ENCODE measurements at places on chromosomes 6 and 20.

GRCh38 chr6:36247693-36248092, 22.2 kb upstream of the PNPLA1 start:
- DNase-seq = no peak

- DNase-seq = no peak
These were observed 253.4 kb upstream of the KCNG1 start for GRCh38 chr20:51276296-51276695.

DNA sequence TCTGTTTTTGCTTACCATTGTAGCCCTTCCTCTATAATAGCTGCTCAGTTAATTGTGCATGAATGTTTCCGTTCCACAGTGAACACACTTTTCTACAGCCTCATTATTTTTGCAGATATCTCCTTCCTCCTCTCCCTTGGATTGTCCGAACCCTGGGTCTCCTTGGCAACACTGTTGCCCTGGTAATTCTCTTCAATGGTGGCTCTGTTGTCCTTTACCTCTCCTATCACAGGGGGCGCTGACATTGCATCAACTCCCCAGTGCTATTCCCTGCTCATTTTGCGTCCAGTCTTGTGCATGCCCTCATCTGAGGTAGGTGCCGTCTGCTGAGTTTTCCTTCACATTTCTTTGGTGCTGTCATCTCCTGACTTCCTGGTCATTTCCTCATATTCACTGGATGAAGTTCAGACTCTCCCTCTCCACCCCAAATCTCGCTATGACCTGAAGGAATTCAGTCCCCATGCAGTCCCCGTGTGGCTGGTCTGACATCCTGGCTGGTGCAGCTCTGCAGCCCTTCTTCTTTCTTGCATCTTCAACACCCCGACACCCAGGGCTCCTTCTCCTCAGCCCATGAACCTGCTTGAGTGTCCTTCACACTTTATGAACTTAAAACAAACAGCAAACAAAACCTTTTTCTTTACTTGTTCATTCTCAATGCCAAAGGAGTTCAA, 21.1 kb downstream of the PHACTR2 start:
- DNase-seq = no peak

GRCh38 chr6:37314487-37315156, 39.2 kb upstream of the RNF8 start:
- DNase-seq = no peak

DNA sequence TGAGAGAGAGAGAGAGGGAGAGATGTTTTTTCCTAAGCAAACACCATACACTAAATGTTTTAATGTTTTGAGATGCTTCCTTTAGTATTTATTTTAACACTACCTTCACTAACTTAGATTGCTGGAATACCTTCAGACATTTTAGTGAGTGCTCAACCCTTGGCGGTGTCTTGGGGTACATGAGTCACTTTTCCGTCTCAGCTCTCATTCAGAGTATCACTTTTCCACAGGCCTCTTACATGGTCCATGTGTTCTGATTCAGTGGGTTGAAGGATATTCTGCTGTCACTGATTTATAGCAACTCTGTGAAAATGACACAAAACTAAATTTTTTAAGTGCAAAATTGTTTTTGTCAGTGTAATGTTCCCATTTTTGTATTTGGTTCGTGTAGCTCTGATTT, 217.9 kb downstream of the CLVS2 start:
- no peak for DNase-seq

GRCh38 chr6:42820512-42821340, 38.9 kb downstream of the BICRAL start:
- DNase-seq = no peak

GRCh38 chr6:150470960-150471665, 102.3 kb downstream of the IYD start:
- DNase-seq = no peak

- DNase-seq = no peak
These were observed 97.0 kb downstream of the KCNB1 start for GRCh38 chr20:49385465-49385864.

DNA sequence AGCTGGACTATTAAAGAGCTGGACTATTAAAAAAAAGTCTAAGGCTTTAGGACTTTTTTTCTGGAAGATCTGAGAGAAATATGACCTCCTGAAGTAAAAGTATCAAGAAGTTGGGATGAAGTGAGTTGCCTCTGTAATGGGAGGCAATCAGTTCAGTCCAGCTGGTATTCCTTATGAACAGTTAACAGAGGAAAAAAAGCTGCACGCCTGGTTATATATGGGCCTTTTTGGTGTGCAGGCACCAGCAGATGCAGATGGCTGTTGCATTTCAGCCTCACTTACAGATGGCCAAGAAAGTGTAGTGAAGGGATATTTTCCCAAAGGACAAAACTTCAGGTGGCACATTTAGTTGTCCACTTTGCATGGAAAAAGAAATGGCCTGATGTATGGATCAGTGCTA, 70.3 kb upstream of the ELOVL5 start:
- DNase-seq = no peak

DNA sequence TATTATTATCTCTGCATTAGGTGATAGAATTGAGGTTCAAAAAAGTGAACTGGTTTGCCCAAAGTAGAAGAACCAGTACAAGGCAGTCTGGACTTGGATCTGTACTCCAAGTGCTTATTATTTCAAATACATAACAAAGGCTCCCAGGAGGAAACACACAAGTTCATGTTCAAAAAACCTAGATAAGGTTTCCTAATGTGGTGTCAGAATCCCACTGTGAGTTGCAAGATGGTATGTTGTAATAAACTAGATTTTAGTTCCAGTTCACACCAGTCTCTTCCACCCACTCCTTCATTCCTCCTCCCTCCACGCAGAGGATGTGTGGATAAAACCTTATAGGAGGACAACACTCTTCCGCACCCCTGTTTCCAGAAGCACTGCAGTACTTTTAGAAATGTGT, 42.8 kb downstream of the KIAA0319 start:
- DNase-seq = no peak

- no peak for DNase-seq
These were observed 113.0 kb downstream of the EDN3 start for GRCh38 chr20:59413326-59413865.

DNA sequence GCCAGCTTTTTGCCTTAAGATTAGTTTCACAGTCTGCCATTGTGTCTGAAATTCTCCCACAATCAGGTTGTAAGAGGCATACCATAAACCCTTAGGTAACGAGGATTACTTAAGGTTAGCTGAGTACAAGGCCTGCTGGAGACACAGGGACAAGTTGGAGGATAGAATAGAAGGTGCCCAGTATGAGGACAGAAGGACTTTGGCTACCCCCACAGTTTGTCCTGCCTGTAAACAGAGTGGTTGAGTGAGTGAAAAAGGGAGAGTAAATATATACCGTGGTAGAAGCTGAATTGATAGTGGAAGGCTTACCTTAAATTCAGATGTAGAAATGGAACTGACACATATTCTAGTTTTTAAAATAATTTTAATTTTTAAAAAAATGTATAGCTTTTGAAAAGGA, 19.3 kb downstream of the RPRD1B start:
- no peak for DNase-seq

- DNase-seq = no peak
These were observed 16.3 kb upstream of the ENPP1 start for GRCh38 chr6:131791476-131791875.

GRCh38 chr6:153960281-153960680, 78.8 kb upstream of the OPRM1 start:
- no peak for DNase-seq

DNA sequence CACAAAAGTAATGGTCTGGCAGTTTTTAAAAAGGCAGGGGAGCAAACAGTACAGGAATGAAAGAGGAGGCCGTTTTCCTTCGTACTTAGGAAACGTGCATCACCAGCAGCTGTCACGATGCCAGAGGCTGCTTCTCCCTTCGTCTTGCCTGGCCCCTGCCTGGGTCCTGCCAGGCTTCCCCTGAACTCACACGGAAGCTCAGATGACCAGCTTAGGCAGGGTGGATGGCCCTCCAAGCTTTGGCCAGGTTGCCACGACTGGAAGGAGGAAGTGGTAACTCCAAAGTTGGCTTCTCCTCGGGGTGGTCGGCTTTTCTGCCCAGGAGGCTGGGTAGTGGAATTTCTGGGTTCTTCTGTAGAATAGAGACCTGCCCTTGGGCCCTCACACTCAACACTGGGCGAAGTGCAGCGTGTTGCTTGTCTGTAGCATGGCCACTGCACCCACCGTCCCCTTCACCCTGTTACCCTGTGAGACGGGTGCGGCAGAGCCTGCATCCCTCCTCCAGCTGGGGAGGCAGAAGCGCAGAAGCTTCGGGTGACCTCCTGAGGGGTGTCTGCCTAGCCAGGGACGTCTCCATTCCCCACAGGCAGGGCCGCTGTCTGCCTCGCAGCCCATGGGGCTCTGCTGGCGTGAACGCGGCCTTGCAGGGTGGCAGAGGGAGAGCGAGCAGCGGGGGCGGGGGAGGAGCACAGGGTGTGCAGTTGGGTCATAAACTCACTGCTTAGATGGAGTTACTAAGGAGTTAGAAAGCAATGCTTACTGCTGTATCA, 18.4 kb upstream of the RBM38 start:
- DNase-seq = no peak

DNA sequence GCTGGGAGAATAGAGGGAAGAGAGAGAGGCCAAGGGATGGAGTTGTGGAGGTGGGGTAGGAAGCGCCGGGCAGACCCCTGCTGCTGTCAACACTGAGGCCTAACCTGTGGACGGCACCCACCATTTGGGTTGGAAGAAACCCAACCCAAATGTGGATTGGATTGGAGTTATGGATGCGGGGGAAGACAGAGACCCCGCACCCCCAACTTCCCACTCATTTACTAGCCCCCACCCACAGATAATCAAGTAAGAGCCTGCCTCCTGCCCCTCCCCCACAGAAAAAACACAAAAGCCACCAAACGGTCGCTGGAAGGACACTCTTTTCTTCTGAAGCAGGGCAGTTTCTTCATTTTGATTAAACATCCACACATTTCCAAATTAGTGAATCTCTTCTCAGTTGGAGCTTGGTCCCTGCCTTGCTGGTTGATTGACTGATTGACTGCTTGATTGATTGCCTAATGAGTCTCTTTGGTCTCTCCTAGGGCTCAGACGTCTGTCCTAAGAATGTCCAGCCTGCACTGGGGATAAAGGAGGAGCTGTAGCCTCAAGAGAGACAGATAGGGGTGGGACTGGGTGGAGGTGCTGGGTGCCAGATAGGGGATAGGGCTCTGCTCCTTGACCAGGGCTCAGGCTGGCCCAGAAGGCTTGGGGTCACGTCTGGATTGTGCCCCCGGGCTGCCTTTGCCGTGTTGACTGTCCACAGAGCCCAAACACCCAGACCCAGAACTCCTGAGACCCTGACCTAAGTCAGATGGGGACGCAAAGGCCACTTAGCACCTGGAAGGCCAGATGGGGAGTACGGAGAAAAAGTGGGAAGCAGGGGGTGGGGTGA, 74.9 kb upstream of the FOXP4 start:
- DNase-seq = no peak

DNA sequence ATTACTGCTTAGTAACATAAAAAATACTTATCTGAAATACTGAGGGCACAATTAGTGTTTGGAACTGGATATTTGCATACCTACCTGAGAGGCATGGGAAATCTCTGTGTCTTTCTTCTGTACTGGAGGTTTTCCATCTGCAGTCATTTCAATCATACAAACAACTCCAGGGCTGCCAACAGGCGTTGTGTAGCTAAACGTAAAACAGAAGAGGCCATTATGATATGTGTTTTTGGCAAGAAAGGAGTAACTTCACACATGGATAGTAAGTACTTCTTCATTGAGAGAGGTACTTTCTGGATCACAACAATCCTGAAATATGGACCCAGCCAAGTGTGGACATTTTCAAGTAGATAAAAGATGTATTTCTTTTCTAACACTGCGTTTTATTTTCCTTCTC, 363.4 kb downstream of the PHF3 start:
- no peak for DNase-seq

DNA sequence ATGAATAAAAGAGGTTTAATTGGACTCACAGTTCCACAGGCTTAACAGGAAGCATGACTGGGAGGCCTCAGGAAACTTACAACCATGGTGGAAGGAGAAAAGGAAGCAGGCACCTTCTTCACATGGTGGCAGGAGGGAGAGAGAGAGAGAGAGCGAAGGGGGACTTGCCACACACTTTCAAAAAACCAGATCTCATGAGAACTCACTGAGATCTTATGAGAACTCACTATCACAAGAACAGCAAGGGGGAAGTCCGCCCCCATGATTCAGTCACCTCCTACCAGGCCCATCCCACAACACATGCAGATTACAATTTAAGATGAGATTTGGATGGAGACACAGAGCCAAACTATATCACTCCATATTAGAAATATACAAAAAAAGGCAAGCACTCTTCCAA, 6.1 kb upstream of the SIRPD start:
- no peak for DNase-seq

DNA sequence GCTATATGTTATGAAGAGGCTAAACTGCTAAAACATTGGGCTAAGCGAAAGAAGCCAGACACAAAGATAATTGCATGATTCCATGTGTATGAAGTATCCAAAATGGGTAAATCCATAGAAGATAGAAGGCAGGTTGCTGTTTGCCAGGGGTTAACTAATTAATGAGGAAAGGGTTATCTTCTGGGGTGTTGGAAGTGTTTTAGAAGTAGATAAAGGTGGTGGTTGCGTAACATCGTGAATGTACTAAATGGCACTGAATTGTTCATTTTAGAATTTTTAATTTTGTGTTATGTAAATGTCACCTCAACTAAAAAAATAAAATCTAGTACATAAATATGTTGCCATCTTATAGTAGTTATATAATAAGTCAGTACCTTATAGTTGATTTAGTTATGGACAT, 104.4 kb upstream of the ADGRF4 start:
- DNase-seq = no peak

DNA sequence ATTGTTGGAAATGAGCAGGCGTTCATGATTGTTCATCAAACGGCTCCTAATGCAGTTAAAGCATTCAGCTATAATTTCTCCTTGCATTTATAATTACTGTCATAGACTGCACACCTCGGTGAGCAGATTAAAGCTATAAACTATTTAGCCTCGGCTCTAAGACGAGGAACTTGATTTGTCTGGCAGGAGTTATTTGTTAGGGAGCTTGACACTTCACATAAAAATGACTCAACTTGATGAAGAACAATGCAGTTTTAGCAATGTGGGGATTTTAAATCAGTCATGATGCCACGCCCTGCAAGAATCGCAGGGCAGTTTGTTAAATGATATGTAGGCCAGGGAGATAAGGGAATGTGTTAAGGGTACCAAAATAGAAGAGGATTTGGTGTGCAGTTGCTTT, 290.2 kb downstream of the TSHZ2 start:
- DNase-seq = no peak
